Left lung (tissue), 14 donors: ENCODE measurements at places on chromosomes 7 and 10. TPM values are rescaled to one million over a fixed set of nuclear protein-coding genes. Genes with fewer than 3 reads are reported as not detected.
A peak's percentile ranks its signal among the peaks of the same experiment; 100 is the strongest.

- DNase-seq, result no peak
These were observed 66.3 kb upstream of the EMX2 start for GRCh38 chr10:117476281-117476680.

- DNase-seq, result no peak
These were observed 7.7 kb downstream of the MACROH2A2 start for GRCh38 chr10:70060389-70060788.

The IKZF1 gene
- polyA plus RNA-seq, result 2.3 TPM

- peak; percentile 31 for DNase-seq
These were observed 49.7 kb downstream of the BZW2 start for GRCh38 chr7:16695621-16696237.

The NODAL gene
- 0.92 TPM for polyA plus RNA-seq
